Activated CD8-positive, alpha-beta T cell treated with anti-CD3 and anti-CD28 coated beads, Interleukin-2, amount 10 ng/mL, durations not matched to agents 7 days and 5 days (primary cell): ENCODE measurements at places on chromosomes 7 and 10. TPM values are rescaled to one million over a fixed set of nuclear protein-coding genes. Genes with fewer than 3 reads are reported as not detected.

Gene SFTPA2
- total RNA-seq = not detected

Gene IGFBP1
- not detected for total RNA-seq

Gene CALML5
- not detected for total RNA-seq

Gene TET1
- 3.3 TPM for total RNA-seq

Gene BMPER
- not detected for total RNA-seq

Gene DOCK4
- total RNA-seq = 0.18 TPM

Gene BTBD16
- total RNA-seq = not detected

Gene TMEM213
- total RNA-seq = not detected

Gene PRSS37
- not detected for total RNA-seq

Gene DNAJB9
- total RNA-seq = 9.4 TPM

Gene VSIR
- 133 TPM for total RNA-seq

GRCh38 chr10:130747356-130747755 is 564.2 kb downstream of the TCERG1L start:
- DNase-seq = no peak

DNA sequence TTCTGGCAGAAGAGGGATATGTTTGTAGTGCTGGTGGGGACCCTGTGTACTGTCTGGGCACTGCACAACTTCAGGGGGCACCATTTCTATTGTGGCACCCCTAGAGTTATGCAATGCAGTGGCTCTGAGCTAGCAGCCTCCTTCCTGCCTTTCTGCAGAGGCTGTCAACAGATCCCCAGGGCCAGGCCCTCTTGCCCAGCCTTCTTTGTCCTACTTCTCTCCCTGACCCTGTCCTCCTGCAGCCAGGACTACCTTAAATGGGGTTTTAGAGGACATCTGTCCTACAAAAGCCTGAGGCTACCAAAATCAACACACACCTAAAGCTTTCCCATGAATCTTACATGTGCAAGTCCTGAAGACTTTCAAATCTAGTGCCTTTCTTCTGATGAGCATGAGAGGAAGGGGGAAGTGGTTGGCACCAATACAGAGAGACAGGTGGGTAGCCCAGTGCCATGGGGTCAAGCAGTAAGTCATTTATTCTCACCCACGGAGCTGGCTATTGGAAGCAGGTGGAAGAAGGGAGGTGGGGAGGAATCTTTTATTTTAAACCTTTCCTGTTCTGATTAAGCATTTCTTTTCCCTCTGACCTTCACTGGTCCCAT is 2.4 kb downstream of the SPOCK2 start:
- DNase-seq = peak; percentile 41

DNA sequence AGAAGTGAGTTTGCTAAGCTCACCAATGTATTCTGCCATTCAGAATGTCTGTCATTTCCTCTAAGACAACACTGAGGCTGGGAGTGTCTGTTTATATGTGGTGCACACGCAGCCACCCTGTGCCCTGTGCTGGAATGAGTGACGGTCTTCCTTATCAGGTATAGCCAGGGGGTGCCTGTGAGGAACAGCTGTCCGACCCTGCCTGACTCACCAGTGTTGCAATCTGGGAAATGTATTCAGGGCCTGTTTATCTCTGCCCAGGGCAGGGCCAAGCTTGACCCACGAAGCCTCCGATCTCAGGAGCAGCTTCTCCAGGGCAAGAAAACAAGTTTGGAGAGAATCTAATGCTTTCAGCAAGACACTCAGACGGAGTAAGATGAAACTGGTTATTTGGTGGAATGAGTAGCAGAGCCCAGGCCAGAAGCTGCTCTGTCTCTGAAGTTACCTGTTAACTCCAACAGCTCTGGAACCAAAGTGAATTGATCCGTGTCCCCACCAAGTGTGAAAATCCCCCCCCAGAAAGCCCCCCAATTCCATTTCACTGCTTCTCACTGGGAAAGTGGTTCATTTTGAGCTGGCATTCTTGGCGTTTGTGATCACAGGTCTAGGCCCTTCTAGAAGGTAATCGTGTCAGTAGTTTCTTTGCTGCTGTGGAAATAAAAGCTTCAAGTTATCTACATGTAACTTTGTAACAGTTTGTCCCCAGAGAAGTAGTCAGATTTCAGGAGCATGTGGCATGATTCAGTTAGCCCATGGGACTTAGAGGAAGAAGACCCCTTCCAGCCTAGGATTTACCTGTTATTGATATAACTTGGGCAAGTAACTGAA is 6.1 kb upstream of the UBE2H start:
- DNase-seq = no peak

- no peak for DNase-seq
Observed at GRCh38 chr7:85583131-85583953, 396.5 kb upstream of the SEMA3D start.

GRCh38 chr10:602391-603005 is 87.0 kb downstream of the DIP2C start:
- DNase-seq = no peak

DNA sequence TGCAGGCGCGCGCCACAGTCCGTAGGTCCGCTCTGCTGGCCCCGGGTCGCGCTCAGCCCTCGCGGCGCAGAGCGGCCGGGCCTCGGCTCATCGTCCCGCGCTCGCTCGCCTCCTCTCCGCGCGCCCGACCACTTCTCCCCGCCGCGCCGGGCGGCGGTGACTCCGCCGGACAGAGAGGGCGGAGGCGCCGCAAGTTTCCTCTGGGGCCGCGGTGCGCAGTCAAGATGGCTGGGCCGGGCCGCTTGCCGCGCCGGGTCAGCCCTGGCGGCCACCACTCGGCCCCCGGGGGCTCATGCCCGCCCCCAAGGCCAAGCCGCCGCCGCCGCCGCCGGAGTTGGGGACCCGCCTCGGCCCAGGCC is 441 bp downstream of the FZD8 start:
- DNase-seq = no peak

DNA sequence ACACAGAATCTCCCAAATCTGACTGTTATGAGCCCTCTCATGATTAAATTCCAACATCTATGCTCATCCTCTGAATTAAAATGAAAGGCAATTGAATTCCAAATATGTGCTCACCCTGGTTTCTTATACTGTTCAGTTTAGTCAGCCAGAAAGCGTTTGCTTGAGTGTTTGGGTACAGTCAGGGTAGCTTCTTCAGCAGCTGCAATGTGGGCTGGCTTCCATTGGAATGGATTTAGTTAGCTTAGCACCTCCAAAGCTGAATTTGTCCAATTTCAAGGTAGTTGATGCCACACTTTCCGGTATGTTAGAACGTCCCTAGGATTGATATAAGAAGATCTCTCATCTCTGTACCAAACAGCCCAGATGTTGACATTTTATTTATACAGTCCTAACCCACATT is 9.3 kb downstream of the KLHL7 start:
- DNase-seq = no peak

- DNase-seq = peak; percentile 35
Observed at GRCh38 chr7:132654150-132654549, 77.9 kb upstream of the PLXNA4 start.

DNA sequence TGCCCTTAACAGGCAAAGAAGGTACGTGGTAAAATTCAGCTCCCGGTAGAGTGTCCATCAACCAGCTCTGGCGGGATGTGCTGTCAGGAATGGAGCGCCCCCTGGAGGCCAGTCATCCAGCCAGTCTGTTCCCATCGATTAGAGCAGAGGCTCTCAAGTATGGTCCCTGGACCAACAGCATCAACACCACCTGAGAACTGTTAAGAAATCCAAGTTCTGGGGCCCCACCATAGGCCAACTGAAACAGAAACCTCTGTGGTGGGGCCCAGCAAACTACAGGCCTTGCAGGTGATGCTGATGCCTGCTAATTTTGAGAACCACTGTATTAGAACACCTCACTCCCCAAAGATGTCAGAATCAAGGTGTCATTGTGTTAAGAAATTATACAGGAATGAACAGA is 109.2 kb downstream of the DPY19L1 start:
- peak; percentile 52 for DNase-seq

DNA sequence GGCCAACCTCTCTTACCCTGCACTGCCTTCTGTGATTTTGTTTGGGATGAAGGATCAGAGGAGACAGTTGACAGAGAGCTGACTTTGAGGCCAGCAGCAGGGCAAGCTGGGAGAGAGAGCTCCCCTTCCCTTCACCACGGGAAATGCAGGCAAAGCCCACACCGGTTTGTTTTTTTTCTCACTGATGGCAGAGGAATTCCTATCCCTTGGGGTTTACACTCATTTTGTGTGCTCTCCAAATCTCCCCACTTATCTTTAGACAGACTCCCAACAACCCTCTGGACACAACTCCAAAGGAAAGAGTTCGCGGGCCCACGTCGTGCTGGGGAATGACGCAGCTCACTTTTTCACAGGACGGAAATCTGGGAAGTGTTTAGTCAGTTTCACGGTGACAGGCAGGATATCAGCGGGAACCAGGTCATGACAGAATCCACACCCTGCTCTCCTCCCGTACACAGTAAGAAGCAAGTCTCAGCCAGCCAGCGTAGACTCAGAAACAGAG is 68.3 kb upstream of the FAM171A1 start:
- DNase-seq = no peak

- no peak for DNase-seq
Observed at GRCh38 chr7:121945480-121946236, 72.7 kb downstream of the PTPRZ1 start.

GRCh38 chr10:76245951-76246495 is 814.6 kb downstream of the LRMDA start:
- no peak for DNase-seq

GRCh38 chr7:114302858-114303257 is 111.8 kb upstream of the FOXP2 start:
- no peak for DNase-seq

DNA sequence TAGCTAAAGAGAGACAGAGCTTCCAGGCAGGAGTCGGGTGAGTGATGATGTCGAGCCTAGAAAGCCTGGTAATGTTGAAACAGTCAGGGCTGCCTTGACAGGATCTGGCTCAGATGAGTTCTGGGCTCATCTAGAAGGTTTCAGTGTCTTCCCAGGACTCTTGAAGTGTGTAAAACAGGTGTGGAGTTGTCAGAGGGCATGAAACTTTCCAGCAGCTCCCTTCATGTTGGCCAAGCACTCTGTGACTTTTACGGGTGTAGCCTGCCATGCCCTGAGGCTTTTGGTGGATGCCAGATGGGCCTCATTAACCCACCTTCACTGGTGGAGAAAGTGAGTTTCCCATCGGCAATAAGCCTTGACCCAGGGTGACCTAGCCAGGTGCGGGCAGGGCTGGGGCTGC is 66.4 kb upstream of the PDCD4 start:
- DNase-seq = no peak

DNA sequence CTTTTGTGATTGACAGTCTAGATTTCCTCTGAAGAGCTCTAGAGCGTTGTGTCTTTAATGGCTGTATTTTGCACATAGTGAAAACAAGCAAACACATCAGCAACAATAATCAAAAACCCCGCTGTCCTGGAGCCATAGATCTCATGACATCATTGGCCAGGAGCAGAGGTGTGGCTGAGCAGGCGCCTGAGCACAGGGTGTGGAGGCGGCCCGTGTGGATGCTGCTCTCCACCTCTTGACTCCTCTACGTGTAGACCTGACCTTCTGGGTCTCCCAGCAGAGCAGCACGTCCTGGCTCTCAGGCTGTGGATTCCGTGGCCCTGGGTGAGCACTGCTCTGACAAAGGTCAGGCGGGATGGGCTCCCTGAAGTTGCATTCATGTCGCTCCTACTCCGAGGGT is 63.0 kb upstream of the INSYN2A start:
- DNase-seq = no peak

GRCh38 chr10:86139066-86139657 is 227.4 kb downstream of the GRID1 start:
- peak; percentile 22 for DNase-seq

DNA sequence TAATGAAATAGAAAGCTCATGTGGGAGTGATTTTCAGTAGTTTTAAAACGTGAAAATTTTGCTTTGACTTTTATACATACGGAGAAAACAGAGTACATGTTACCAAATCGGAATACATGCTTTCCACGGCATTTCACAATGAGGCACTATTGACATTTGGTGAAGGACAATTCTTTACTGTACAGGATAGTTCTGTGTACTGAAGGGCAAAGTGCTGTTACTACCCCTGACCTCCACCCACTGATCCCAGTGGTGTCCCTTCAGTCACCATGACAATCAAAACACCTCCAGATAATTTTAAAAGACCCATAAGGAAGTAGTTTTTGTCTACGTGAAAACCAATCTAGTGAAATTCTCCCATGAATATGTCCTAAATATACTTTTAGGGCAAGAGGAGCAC is 33.1 kb upstream of the ANK3 start:
- DNase-seq = no peak

- no peak for DNase-seq
Observed at GRCh38 chr7:155408651-155409586, 49.0 kb upstream of the EN2 start.
